Progenitor cell of endocrine pancreas (in vitro differentiated cells): ENCODE measurements at places on chromosomes 4 and X. TPM values are rescaled to one million over a fixed set of nuclear protein-coding genes. Genes with fewer than 3 reads are reported as not detected.

Gene SLC7A11
- total RNA-seq = 8.2 and 12.3 TPM in 2 replicates

Gene MAB21L2
- 0.19 and 0.51 TPM in 2 replicates for total RNA-seq

Gene ZXDA
- 0.67 and 0.93 TPM in 2 replicates for total RNA-seq

Gene TSPAN6
- 167 TPM in 2 replicates for total RNA-seq

- H3K4me1 ChIP-seq = no peaks in the 10 kb centered on the region
- no peaks in the 10 kb centered on the region for H3K36me3 ChIP-seq
- DNase-seq = no peak
- H3K27me3 ChIP-seq = no peaks in the 10 kb centered on the region
- H3K27ac ChIP-seq = no peak overlapping the region
Observed at GRCh38 chr4:160947653-160948052, 1216.1 kb downstream of the FSTL5 start.

DNA sequence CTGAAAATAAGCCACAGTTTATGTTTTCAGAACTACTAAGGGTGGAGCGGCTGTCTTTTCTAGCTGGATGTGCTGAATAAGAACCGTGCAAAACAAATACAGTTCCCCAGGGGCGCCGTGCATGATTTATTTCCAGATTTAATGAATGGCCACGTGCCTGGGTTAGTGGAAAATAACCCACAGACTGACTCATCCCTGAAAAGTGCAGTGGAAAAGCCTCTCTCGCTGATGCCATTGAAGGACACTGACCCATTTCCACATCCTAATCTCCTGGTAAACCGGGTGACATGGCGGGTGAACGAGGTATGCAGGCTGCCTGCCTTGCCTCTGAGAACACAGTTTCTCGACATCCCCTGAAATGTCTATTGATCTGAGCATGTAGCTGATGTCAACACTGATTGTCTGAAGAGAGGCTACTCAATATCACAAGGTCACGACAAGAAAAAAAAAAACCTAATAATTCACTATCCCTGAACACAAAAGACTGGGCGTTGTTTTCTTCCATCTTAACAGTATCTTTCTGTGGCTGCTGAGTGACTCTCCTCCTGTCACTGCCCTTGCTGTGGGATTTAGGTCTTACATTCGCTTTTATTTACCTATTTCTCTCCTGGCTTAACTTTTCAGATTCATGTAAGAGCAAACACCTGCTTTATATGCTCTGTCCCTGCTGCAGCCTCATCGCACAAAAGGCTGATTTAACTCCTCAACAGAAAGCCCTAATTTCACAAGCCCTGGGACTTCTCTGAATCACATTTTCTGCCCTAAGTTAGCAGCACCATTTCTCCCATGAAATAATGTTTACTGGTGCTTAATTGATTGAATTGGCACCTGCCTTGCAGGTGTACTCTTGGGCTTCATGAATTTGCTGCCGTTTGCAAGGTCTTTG is 76.9 kb upstream of the SCOC start:
- H3K36me3 ChIP-seq = no peaks in the 10 kb centered on the region
- no peak for DNase-seq
- no peaks in the 10 kb centered on the region for H3K27me3 ChIP-seq
- H3K4me3 ChIP-seq = peak overlapping the region; percentile 25
- peak overlapping the region; percentile 10 for H3K27ac ChIP-seq
- H3K4me1 ChIP-seq = peaks cover 15% of the 10 kb centered on the region

DNA sequence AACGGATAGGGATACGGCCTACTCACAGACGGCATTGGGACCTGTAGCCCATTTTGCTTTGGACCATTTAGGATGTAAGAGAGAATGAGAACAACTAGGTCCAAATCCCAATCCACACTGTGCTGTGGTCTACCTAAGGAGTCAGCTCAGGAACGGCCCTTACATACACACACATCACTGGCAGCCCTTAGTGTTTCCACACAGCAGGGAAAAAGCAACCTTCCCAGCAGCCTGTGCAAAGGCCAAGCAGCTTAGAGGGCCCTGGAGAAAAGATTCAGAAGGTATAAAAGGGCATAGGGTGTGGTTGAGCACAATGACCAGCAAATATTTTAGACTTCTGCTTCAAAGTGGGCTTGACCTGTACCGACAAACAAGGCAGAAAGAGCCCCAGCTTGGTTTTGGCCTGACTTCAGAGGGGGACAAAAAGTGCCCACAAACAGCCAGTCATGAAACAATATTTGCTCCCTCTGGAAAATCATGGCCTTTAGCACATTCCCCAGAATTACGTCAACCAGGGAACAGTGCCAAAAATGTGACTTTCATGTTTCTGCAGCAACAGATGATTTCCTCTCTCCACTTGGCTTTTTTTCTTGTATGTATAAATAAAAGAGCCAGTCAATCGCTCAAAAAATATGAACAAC is 359.5 kb upstream of the FGF16 start:
- H3K4me1 ChIP-seq = no peaks in the 10 kb centered on the region
- no peak overlapping the region for H3K4me3 ChIP-seq
- DNase-seq = no peak
- H3K27ac ChIP-seq = no peak overlapping the region
- H3K36me3 ChIP-seq = no peaks in the 10 kb centered on the region

- no peak overlapping the region for H3K27ac ChIP-seq
- H3K27me3 ChIP-seq = no peaks in the 10 kb centered on the region
- H3K36me3 ChIP-seq = peaks cover 26% of the 10 kb centered on the region
- DNase-seq = no peak
- peaks cover 3% of the 10 kb centered on the region for H3K4me1 ChIP-seq
- no peak overlapping the region for H3K4me3 ChIP-seq
Observed at GRCh38 chr4:71009890-71010588, 16.6 kb downstream of the DCK start.

DNA sequence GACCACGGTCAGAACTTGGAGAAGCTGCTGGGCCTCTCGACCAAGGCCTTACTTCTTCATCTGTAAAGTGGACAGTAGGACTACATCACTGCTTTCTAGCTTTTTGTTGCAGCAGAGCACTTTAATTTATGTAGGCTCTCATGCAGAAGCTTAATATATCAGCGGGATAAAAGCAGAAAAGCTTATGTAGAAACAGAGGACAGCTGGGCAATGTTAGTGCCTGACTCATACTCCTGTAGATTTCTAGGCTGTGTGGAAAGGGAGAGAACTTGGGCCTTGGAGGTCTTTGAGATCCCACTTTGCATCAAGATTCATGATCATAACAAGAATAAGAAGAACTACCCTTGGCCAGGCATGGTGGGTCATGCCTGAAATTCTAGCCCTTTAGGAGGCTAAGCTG is 91.2 kb downstream of the ARHGAP10 start:
- DNase-seq = no peak
- H3K36me3 ChIP-seq = peaks cover 3% of the 10 kb centered on the region
- H3K27ac ChIP-seq = no peak overlapping the region
- H3K4me1 ChIP-seq = peaks cover 7% of the 10 kb centered on the region
- H3K4me3 ChIP-seq = no peak overlapping the region

DNA sequence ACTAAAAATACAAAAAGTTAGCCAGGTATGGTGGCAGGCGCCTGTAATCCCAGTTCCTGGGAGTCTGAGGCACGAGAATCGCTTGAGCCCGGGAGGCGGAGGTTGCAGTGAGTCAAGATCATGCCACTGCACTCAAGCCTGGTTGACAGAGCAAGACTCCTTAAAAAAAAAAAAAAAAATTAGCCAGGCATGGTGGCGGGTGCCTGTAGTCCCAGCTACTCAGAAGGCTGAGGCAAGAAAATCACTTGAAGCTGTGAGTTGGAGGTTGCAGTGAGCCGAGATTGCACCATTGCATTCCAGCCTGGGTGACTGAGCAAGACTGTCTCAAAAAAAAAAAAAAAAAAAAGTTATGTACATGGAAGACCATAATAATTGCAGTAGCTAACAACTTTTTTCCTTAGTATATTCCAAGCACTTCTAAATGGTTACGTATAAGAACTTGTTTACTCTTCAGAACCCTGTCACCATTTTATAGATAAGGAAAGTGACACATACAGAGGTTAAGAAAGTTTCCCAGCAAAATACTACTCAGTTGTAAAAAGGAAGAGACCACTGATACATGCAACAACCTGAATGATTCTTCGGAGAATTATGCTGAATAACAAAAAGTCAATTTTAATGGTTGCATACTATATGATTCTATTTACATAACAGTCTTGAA is 24.5 kb downstream of the RUFY3 start:
- no peak overlapping the region for H3K27ac ChIP-seq
- no peak for DNase-seq
- peaks cover 11% of the 10 kb centered on the region for H3K4me1 ChIP-seq
- no peak overlapping the region for H3K4me3 ChIP-seq
- no peaks in the 10 kb centered on the region for H3K27me3 ChIP-seq

GRCh38 chr4:864456-865120 is 38.7 kb upstream of the CPLX1 start:
- H3K36me3 ChIP-seq = peaks cover 28% of the 10 kb centered on the region
- no peak overlapping the region for H3K4me3 ChIP-seq
- H3K27me3 ChIP-seq = no peaks in the 10 kb centered on the region
- H3K27ac ChIP-seq = no peak overlapping the region
- H3K4me1 ChIP-seq = no peaks in the 10 kb centered on the region
- DNase-seq = no peak

- no peak for DNase-seq
- H3K4me3 ChIP-seq = no peak overlapping the region
- no peak overlapping the region for H3K27ac ChIP-seq
- no peaks in the 10 kb centered on the region for H3K4me1 ChIP-seq
- no peaks in the 10 kb centered on the region for H3K36me3 ChIP-seq
Observed at GRCh38 chrX:68199062-68199848, 234.0 kb downstream of the OPHN1 start.

GRCh38 chr4:53963781-53964180 is 100.6 kb downstream of the CHIC2 start:
- peaks cover 16% of the 10 kb centered on the region for H3K4me1 ChIP-seq
- no peak for DNase-seq
- H3K4me3 ChIP-seq = no peak overlapping the region
- no peak overlapping the region for H3K27ac ChIP-seq
